Heart right ventricle (tissue), 16 donors: ENCODE measurements at places on chromosomes 2 and 18.

DNA sequence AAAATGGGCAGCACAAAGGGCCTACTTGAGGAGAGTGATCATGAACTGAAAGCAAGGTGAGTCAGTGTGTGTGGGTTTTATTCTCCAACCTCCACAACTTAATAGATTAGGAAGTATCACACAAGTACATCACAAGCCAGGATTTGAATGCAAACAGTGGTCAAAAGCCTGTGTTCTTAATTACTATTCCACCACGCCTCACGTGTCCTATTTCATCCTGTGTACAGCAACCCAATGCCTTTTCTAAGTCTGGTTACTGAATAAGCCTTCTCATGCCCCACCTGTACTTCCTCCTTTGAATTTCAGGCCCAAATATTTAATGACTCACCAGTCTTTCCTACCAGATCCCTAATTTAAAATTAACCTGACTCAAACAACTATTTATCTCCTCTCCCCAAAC lies 755.7 kb upstream of the SLC8A1 start:
- DNase-seq, result no peak

- DNase-seq, result no peak
Observed at GRCh38 chr2:159926695-159927094, 128.7 kb upstream of the CD302 start.

DNA sequence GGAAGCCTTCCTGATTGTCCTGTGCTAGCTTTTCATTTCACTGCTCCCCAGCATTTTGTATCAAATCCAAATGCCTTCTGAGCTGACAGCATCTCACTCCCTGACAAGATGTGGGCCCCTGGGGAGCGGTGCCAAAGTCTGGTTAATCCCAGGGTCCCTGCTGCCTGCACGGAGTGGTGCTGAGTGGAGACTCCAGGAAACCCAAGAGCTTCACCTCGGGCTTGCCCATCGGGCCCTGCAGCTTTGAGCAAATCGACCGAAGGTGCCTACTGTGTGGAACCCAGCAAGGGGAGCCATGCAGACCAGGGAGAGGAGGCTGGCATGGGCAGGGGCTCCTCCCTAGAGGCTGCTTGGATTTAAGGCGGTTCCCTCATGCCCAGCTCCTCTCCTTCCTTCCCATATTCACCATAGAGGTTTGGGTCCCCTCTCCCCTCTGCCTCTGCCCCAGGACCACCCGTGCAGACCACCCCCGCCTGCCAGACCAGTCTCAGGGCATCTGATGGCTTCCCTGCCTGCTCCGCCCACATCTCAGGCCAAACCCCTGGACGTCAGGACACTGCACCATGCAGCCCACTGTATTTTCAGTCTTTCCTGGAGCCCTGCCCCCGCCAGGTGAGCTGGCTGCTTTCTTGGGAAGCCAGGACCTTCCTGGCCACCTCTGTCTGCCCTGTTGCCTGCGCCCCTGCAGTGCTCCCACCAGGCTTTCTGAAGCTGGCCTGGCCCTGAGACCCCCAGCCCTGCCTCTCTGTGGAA lies 37.8 kb downstream of the RRM2 start:
- DNase-seq, result no peak

DNA sequence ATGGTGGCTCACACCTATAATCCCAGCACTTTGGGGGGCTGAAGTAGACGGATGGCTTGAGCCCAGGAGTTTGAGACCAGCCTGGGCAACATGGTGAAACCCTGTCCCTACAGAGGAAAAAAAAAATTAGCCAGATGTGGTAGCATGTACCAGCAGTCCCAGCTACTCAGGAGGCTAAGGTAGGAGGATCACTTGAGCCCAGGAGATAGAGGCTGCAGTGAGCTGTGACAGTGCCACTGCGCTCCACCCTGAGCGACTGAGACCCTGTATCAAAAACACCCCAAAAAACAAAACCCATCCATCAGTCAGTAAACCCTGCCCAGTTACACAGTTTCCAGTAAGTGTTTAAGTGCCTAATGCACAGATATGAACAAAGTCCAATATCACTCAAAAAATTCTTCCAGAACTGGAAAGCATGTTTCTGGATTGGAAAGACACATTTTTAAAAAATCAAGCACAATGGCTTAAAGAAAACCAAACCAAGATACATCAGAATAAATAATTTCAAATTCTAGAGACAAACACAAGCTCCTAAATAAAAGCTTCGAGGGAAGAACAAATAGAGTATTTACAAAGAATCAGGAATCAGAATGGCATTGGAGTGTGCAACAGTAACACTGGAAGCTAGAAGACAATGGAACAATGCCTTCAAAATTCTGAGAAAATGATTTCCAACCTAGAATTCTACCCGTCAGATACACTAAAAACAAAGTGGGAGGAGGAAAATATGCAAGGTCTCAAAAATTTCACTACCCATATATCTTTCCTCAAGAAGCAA lies 72.4 kb downstream of the TLK1 start:
- no peak for DNase-seq

GRCh38 chr2:141728142-141728541 lies 402.7 kb downstream of the LRP1B start:
- no peak for DNase-seq

- peak; percentile 8 for DNase-seq
Observed at GRCh38 chr2:23703583-23704385, 223.1 kb downstream of the ATAD2B start.

DNA sequence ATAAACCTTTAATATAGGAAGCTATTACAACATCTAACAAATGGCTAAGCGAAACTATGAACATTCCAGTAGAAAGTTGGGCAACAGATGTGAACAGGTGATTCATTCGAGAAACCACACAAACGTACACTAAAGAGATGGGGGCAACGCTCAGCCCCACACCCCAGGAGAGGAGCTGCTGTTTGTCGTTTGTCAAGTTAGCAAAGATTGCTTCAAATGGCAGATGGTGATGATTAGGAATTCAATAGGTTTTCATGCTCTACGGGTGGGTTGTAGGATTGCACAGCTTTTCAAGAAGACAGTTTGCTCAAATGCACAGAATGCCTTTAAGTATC lies 154.7 kb upstream of the HDAC4 start:
- no peak for DNase-seq

GRCh38 chr18:6797171-6797570 lies 67.7 kb downstream of the ARHGAP28 start:
- no peak for DNase-seq

GRCh38 chr2:235898766-235899165 lies 269.4 kb downstream of the GBX2 start:
- no peak for DNase-seq

DNA sequence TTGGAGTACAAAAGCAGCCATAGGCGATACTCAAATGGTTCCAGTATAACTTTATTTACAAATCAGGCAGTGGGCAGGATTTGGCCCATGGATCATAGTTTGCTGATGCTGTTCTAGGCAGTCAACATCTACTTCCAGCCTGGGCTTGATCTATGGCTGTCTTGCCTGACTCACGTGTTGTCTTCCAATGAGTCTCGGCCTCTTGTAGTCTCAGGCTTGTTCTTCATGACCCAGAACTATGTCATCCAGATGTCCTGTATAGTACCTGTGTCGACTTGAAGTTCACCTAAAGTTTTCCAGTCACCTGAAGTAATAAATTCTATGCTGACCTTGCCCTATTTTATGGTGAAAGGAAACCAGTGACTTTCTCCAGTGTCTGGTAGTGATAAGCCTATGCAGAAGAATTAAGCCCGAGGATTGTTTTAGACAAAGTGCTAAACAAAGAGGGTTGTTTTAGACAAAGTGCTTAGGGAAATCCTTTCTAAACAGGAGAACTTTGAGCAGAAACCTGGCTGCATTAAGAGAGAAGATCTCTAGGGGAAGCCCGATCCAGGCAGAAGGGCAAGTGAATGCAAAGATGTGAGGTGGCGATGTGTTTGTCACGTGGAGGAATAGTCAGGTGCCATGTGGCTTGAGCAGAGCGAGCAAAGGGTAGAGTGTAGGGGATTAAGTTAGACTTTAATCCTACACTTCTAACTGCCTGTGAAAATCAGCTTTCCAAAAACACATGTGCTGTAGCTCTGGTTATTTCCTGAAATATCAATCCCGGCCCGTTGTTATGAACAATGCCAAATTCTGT lies 8.5 kb upstream of the THNSL2 start:
- no peak for DNase-seq

DNA sequence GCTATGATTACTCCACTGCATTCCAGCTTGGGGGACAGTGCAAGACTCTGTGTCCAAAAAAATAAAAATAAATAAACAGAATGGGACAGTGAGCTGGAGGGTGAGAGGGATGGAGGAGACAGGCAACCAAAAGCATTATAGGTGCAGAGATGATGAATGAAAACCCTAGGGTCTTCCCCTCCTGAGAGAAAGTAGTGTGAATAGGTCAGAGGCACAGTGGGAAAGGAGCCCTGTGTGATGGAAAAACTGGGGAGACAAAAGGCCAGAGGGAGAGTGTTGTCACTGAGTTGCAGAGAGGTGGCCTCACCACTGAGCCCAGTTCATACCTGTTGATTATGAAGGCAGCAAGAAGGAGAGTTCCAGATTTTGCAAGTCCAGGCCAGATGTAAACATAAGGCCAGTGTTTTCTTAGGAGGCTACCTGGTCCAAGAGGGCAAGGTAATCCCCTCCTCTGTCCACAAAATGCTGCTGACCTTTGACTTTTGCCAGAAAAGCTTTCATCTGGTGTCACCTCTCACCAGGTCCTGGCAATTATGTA lies 17.6 kb upstream of the AGFG1 start:
- no peak for DNase-seq

DNA sequence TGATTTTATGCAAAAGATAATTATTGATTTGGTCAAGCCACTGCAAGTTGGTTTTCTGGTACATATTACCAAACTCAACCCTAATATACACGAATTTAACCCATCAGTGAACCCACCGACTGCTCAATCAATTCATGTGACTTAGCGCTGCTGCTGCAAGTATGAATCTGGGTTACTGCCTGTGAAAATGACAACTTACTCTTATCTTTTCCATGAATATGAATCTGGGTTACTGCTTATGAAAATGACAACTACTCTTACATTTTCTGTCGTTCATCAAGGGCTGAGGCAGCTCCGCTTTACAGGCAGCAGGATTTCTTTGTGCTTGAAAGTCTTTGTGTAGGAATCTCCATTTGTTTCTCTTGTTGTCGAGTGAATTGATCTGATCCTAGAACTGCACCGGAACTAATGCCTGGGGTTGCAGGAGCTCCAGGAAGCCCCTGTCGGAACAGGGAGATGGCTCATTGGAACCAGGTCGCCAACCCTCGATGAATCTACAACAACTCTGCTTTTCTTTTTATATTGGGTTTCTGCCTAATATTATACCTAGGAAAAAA lies 22.1 kb upstream of the ALKAL2 start:
- no peak for DNase-seq

GRCh38 chr2:176692533-176692932 lies 423.3 kb downstream of the MTX2 start:
- no peak for DNase-seq

GRCh38 chr2:35788543-35788942 lies 567.0 kb upstream of the CRIM1 start:
- no peak for DNase-seq

DNA sequence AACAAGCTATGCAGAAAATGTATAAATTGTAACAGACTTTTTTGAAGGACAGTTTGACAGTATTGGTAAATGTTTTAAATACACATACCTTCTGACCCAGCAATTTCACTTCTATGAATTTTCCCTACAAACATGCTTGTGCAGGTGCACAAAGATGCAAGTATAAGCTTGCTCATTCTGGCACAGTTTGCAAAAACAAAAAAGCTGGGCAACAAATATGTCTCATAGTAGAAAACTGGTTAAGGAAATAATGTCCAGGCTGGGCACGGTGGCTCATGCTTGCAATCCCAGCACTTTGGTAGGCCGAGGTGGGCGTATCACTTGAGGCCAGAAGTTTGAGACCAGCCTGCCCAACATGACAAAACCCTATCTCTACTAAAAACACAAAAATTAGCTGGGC lies 96.9 kb upstream of the NEDD4L start:
- DNase-seq, result no peak

DNA sequence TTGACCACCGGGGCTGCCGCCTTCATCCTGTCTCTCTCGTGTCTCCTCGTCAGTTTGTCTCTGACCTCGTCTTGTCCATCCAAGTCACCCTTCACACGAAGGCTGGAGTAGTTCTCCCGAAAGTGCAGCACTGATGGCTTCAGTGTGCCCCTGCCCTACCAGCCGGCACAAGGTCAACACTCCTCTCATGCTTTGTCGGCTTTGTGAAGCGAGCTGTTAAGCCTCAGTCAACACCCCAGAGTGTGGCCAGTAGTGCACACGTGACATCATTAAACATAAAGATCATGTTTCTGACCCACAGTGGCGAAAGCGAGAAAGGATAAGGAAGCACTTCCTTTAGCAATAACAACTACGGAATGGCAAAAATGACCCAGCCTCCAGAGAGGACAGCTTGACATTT lies 23.2 kb downstream of the ACKR3 start:
- no peak for DNase-seq

DNA sequence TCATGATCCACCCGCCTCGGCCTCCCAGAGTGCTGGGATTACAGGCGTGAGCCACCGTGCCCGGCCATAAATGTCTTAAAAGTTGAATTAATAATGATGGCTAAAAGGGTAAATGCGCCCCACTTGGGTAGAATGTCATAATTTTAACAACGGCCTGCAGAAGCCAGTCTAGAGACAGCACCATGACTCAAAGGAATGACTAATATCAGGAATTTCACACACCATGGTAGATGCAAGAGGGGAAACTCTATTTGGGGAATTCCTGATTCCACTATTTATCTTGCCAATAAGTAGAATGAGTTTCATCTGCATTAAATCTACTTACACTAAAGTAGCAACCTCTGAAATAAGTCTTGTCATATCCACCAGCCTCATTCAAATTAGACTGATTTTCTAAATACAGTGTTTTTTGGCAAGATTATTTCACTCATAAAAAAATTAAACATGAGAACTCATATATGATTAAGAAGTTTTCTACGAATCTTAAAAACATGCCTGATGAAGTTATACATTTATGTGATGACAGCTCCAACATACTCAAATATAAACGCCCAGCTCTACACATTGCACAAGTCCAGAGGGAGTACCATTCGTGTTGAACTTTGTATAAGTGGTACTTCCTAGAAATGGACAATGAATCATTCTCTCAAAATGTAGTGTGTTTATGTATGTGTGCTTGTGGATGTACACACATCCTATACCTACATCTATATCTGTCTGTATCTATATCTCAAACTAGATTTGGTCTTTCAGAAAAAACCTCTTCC lies 309.7 kb downstream of the IRS1 start:
- no peak for DNase-seq

DNA sequence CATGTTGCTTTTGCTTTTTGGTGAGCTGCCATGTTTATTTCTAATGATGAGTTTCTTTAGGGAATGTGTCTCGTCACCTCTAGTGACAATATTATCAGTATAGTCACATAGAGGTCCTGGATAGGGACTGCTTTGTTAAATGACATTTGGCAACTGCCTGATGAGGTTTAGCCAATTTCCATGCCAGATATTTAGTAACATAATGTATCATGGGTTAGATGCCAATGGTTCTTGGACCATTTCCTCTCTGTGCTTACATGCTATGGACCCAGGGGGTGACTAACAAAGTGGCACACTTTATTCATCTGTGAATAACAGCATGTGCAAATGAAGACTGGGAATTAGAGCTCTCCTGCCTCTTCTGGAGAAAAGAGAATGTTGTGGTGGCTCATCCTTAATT lies 56.2 kb upstream of the RAB27B start:
- no peak for DNase-seq

- peak; percentile 57 for DNase-seq
Observed at GRCh38 chr2:181953881-181954537, 31.6 kb upstream of the PPP1R1C start.
